ENCODE measurements at places on chromosomes 4 and X.

DNA sequence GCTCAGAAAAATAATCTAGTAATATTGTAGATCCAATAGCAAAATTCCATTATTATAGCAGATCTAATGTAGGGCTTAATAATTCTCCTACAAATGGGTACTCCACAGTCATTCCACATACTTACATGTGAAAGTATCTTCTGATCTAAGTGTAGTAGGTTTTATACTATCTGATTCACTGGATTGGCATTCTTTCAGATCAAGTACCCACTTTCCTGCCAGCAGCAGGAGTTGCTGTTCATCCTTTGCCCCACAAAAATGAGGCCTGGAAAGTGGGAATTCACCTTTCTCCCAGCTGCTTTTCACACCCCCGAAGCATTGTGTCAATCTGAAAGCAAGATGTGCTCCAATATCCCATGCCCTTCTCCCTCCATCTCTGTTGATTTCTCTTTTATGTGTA is 77.1 kb upstream of the RXFP1 start:
- H3K4me1 ChIP-seq = no peaks in the 10 kb centered on the region
- H3K27me3 ChIP-seq = no peaks in the 10 kb centered on the region
- H3K36me3 ChIP-seq = no peaks in the 10 kb centered on the region
- no peak overlapping the region for H3K27ac ChIP-seq
- H3K4me3 ChIP-seq = no peak overlapping the region

GRCh38 chr4:6526671-6527091 is 48.3 kb upstream of the MAN2B2 start:
- no peak overlapping the region for H3K4me3 ChIP-seq
- H3K36me3 ChIP-seq = no peaks in the 10 kb centered on the region
- no peak for DNase-seq
- no peaks in the 10 kb centered on the region for H3K4me1 ChIP-seq

DNA sequence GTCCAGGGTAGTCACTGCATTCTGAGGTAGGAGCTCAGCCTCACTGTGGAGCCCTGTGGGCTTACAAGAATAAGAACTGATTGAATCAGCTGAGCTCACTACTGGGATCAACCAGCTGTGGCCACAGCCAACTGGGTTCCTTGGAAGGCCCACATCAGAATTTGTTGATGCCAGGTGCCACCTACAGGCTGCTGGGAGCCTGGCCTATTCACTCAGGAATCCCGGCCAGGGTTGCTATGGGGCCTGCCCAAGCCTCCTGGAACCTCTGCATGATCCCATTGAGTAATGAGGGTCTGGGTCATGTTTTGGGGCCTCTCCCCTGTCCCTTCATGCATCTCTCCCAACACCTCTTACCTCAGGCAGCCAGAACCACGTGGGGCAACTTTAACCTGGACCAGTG is 53.9 kb upstream of the KIAA1210 start:
- no peak overlapping the region for H3K4me3 ChIP-seq
- H3K27me3 ChIP-seq = peaks cover 7% of the 10 kb centered on the region
- H3K36me3 ChIP-seq = no peaks in the 10 kb centered on the region
- H3K27ac ChIP-seq = no peak overlapping the region
- H3K4me1 ChIP-seq = no peaks in the 10 kb centered on the region
- no peak for DNase-seq

DNA sequence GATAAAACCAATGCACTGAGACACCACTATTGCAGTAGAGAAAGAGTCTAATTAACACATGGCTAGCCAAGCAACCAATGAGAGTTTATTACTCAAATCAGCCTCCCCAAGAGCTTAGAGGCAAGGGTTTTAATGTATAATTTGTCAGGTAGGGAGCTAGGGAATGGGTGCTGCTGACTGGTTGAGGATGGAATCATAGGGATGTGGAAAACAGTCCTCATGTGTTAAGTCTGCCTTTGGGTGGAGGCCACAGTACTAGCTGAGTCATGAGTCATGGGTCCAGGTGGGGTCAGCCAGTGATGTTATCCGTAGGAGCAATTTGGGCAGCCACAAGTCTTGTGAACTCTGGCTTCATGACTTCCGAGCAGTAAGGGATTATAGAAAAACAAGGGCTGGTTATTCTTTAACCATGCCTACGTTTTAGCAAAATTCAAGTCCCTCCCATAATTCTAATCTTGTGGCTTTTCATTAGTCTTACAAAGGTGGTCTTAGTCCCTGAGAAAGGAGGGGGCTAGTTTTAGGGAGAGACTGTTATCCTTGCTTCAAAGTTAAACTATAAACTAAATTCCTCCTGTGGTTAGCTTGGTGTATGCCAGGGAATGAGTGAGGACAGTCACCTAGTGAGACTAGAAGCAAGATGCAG is 25.1 kb upstream of the PLAC8 start:
- peak overlapping the region; percentile 96 for H3K27ac ChIP-seq
- H3K4me1 ChIP-seq = peaks cover 31% of the 10 kb centered on the region
- no peak for DNase-seq
- H3K36me3 ChIP-seq = peaks cover 39% of the 10 kb centered on the region

GRCh38 chr4:81120055-81120454 is 89.5 kb downstream of the BMP3 start:
- no peaks in the 10 kb centered on the region for H3K27me3 ChIP-seq
- DNase-seq = no peak
- H3K4me3 ChIP-seq = no peak overlapping the region
- H3K27ac ChIP-seq = no peak overlapping the region

DNA sequence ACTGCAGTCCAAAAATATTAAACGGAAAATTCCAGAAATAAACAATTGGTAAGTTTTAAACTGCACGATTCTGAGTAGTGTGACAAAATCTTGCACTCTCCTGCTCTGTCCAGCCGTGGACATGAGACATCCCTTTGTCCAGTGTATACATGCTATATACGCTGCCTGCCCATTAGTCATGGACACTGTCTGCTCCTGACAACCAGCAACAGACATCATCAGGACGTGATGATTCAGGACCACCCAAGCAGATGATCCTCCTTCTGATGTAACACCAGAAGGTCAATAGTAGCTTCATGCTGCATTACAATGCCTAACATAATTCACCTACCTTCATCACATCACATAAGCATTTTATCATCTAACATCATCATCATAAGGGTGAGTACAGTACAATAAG is 36.3 kb downstream of the ATRX start:
- DNase-seq = no peak
- H3K27me3 ChIP-seq = no peaks in the 10 kb centered on the region
- H3K36me3 ChIP-seq = peaks cover 15% of the 10 kb centered on the region
- H3K27ac ChIP-seq = no peak overlapping the region
- peaks cover 5% of the 10 kb centered on the region for H3K4me1 ChIP-seq

DNA sequence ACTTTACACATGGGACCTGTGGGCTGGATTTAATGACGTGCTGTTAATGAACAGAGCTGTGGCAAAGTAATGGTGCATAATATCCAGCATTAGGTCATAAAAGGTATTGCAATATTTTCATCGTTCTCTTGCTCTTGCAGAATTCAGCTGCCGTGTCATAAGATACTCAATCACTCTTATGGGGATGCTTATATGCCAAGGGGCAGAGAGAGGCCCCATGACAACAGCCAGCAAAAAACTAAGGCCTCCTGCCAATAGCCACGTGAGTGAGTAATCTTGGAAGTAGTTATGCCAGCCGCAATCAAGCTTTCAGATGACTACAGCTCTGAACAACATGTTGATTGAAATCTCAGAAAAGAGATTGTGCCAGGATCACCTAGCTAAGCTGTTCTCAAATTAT is 616.9 kb downstream of the FSTL5 start:
- DNase-seq = no peak
- no peak overlapping the region for H3K27ac ChIP-seq
- no peaks in the 10 kb centered on the region for H3K36me3 ChIP-seq
- no peaks in the 10 kb centered on the region for H3K27me3 ChIP-seq

DNA sequence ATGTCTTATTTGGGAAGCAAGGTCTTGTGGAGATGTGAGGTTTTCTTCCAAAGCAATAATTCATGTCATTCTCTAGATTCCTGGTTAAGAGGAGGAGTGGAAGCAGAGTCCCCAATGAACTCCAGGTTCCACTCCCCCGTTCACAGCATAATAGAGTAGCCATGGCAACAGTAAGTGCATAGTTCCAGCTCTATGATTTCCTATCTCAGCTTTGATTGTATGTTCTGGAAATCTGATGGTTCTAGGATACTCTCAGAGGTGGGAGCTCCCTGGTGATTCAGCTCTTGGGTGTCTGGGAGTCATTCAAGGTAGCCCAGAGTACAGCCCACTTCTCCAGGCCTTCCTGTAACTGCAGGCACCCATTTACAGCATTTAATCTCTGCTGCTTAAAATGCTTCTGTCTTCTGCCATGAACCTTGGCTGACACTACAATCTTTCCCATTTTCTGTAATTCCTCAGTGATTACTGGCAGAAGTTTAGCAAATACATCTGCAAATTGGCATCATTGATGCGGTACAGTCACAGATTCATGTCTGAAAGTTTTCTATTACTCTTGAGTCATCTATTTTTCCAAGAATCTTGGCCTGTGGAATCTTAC is 242.0 kb downstream of the MAPK10 start:
- no peaks in the 10 kb centered on the region for H3K36me3 ChIP-seq
- peaks cover 1% of the 10 kb centered on the region for H3K27me3 ChIP-seq
- DNase-seq = no peak
- H3K4me3 ChIP-seq = no peak overlapping the region
- H3K4me1 ChIP-seq = no peaks in the 10 kb centered on the region
- H3K27ac ChIP-seq = no peak overlapping the region

GRCh38 chrX:108292053-108292452 is 146.2 kb downstream of the COL4A6 start:
- DNase-seq = no peak
- no peak overlapping the region for H3K27ac ChIP-seq
- no peaks in the 10 kb centered on the region for H3K4me1 ChIP-seq
- H3K36me3 ChIP-seq = no peaks in the 10 kb centered on the region
- H3K4me3 ChIP-seq = no peak overlapping the region

GRCh38 chr4:142846108-142846728 is at the start of gene INPP4B:
Gene INPP4B (minus strand): TSS chr4:142846301.
- peak; percentile 69 for DNase-seq
- no peak within 1 kb of the TSS for H3K27ac ChIP-seq
- peaks cover 9% of the 10 kb centered on the region for H3K4me1 ChIP-seq
- H3K4me3 ChIP-seq = peak within 1 kb of the TSS; percentile 87
- no peaks in the 10 kb centered on the region for H3K36me3 ChIP-seq

DNA sequence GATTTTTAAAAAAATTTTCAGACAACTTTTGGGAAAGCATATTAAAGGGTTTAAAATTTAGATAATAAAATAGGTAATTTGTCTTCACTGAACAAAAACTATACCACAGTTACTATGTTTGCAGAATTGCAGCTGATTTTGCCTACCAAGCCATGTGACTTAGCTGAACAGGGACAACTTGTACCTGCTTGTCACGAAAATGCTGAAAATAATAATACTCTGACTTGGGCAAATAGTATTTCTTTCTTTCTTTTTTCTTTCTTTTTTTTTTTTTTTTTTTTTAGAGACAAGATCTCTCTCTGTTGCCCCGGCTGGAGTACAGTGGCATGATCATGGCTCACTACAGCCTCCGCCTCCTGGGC is 225.2 kb upstream of the PPP1R2C start:
- no peaks in the 10 kb centered on the region for H3K36me3 ChIP-seq
- no peaks in the 10 kb centered on the region for H3K4me1 ChIP-seq
- H3K27ac ChIP-seq = no peak overlapping the region
- no peak for DNase-seq

GRCh38 chr4:94426783-94427182 is 25.0 kb upstream of the PDLIM5 start:
- H3K36me3 ChIP-seq = peaks cover 2% of the 10 kb centered on the region
- H3K4me3 ChIP-seq = no peak overlapping the region
- H3K27ac ChIP-seq = no peak overlapping the region

DNA sequence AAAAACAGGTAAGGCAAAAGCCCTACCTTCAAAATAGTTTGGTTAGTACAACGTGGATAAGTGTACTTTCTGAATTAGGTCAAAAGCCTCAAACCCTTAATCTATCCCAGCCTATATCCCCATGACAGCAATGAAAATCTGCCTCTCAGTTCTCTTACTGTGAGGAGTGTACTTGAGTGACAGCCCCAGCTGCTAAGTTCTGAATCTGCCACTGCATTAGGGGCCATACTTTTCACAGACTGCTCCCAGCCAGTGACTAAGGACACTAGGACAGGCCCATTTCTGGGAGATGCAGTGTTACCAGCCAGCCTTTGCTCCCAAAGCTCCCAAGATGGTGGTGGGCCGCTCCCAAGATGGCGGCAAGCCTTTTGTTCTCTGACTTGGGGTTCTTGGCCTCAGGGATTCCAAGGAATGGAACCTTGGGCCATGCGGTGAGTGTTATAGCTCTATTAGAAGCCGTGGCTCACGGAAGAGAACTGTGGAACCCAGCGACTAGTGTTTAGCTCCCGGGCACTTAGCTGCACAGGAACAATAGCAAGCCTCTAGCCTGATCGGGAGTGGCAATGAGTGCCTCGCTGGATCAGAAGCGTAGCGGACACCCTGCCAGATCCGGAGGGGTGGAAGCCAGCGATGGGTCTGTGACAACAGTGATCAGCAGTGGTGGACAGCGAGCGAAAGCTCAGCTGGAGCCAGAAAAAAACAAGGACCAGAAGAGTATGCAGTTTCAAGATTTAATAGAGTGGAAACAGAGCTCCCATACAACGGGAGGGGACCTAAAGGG is 175.6 kb upstream of the NRK start:
- no peak for DNase-seq
- no peaks in the 10 kb centered on the region for H3K4me1 ChIP-seq
- no peak overlapping the region for H3K27ac ChIP-seq
- no peaks in the 10 kb centered on the region for H3K36me3 ChIP-seq
- H3K27me3 ChIP-seq = no peaks in the 10 kb centered on the region

GRCh38 chr4:113248320-113248719 is 198.9 kb downstream of the ANK2 start:
- H3K27ac ChIP-seq = no peak overlapping the region
- H3K36me3 ChIP-seq = no peaks in the 10 kb centered on the region
- no peaks in the 10 kb centered on the region for H3K4me1 ChIP-seq
- peaks cover 4% of the 10 kb centered on the region for H3K27me3 ChIP-seq

GRCh38 chr4:89496851-89497250 is 189.3 kb upstream of the GPRIN3 start:
- DNase-seq = no peak
- no peak overlapping the region for H3K4me3 ChIP-seq
- H3K27me3 ChIP-seq = peaks cover 12% of the 10 kb centered on the region
- H3K4me1 ChIP-seq = no peaks in the 10 kb centered on the region
- no peaks in the 10 kb centered on the region for H3K36me3 ChIP-seq
- H3K27ac ChIP-seq = no peak overlapping the region

- no peak for DNase-seq
- H3K4me1 ChIP-seq = no peaks in the 10 kb centered on the region
- H3K36me3 ChIP-seq = no peaks in the 10 kb centered on the region
- no peak overlapping the region for H3K4me3 ChIP-seq
Observed at GRCh38 chrX:54786967-54787366, 11.1 kb downstream of the ITIH6 start.

DNA sequence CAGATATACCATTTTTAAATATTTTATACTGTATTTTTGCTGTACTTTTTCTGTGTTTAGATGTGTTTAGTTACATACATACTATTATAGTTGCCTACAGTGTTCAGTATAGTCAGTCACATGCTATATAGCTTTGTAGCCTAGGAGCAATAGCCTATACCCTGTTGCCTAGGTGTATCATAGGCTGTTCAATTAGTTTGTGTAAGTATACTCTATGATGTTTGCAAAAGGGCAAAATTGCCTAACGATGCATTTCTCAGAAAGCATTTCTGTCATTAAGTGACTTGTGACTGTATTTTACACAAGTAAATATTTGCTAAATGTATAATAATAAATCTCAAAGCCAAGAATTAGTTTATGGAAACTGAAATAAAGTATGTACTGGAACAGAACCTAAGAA is 9.5 kb downstream of the ETFDH start:
- H3K27me3 ChIP-seq = no peaks in the 10 kb centered on the region
- no peak for DNase-seq
